ENCODE measurements at places on chromosomes 7 and 10.

DNA sequence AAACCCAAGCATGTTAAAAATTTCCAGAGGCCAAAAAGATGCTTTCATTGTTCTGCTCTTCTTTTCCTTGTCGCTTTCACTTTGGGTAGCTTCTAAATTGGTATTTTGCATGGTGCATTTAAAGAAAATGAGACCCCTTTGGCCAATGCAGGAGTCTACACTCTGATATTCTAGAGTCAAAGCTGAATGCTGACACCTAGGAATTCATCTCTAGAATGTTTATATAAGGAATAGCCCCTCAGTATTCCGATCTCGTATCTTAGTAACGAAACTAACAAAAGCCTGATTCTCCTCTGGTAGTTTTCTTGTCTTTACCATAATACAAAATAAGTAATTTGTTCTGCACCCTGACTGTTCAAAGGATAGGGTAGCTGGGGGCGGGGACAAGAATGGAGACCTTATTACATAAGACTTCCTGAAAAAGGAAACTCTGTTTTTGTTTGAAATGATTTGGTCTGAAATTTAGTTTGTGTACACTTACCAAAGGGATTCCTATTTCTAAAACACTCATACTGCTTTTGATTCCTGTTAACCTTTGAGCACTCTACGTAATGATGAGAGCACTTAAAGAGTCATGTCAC, 17.1 kb downstream of the IKZF1 start:
- no peak for DNase-seq

DNA sequence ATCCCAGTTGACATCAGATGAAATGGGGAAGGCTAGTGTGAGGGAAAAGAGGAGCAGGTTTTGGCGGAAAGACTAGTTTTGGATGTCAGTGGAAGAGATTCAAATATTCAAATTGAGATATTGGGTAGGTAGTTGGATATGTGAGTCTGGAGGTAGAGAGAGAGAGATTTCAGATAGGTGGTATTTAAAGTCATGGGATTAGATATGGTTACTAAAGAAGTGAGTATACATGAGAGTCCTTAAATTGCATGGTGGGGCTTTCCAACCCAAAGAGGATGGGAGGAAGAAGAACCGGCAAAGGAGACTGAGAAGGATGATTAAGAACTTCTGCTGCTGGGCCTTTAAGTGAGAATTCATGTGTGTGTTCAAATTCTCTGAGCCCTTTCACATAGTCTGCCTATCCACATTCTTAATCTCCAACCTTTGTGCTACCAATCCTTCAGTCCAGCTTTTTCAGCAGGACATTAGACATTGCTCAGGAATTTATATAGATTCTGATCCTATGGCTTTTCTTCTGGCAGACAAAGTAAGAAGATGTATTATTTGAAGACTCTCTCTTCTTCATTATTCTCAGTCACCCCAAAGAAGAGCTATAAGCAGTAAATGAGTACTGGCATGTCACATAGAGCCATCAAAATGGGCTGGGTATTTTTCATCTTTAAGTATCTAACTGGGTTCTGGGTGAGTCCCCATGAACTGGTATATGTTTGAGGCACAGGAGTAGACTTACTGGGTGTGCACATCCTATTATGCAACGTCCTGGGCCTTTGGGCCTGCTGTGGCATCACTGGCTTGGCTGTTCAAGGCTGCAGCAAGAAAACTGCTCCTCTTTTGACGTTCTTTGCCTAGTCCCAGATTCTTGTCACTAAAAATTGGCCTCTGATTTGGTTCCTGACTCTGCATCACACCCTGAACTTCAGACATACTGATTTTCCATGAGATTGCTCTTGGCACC, 33.6 kb downstream of the ST7 start:
- DNase-seq: no peak

- no peak for DNase-seq
Measured at GRCh38 chr7:83161186-83161585, 1.5 kb downstream of the PCLO start.

GRCh38 chr10:58963723-58964124, 212.7 kb upstream of the PHYHIPL start:
- DNase-seq: no peak

GRCh38 chr7:111092406-111093236, 1.7 kb downstream of the LRRN3 start:
- no peak for DNase-seq

GRCh38 chr7:114997487-114998404, 75.9 kb downstream of the MDFIC start:
- no peak for DNase-seq

- DNase-seq: no peak
Measured at GRCh38 chr7:28419716-28420115, 7.4 kb downstream of the CREB5 start.

- no peak for DNase-seq
Measured at GRCh38 chr10:119531067-119531466, 11.5 kb downstream of the RGS10 start.

GRCh38 chr10:69839696-69840345, 38.1 kb downstream of the COL13A1 start:
- DNase-seq: no peak

DNA sequence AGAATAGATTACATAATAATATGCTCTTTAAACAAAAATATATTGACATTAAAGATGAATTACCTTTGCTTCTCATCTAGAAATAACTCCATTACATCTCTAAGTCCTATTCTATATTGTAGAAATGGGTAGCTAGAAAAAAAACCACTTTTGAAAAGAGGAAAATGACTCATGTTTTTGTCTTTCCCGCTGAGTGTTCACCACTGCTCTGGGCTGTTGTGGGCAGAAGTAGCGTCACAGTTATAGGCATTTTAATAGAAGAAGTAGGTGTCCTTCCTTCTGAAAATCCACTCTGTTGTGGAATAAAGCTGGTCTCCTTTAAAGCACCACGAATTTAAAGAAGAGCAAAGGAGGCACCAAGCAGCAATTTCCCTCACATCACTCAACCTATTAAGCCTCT, 117.6 kb upstream of the NFE2L3 start:
- no peak for DNase-seq

DNA sequence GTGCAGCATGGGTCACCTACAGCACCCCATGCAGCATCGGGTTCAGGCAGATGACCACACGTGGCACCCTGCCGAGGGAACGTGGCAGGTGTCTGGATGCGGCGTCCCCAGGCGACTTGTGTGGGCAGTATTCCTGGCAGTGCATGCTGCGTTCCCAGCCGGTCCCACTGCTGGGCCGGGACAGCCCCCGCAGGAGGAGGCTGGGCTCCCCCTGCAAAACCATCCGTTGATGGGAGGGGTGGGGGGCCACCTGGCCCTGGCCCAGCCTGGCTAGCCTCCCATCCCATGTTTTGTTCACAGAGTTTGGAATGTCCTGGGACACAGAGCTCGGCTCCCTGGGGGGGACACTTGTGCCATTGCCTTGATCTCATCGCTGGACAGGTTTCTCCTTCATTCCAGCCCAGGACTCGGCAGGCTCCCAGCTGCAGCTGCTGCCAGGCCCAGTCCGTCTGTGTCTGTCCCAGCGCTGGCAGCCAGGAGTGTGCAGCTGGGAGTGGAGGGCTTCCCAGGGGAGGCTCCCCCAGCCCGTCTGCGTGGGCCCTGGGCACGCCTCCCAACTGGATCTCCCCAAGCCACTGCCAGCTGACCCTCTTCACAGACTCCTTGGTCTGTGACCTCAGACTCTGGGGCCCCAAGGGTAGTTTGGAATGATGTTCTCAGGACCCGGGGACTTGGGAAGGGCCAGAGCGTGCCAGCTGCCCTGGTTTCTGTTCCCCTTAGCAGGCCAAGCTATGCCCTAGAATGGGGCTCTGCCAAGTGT, 32.6 kb downstream of the TMEM270 start:
- DNase-seq: no peak

- DNase-seq: no peak
Measured at GRCh38 chr7:12111422-12112405, 99.4 kb upstream of the TMEM106B start.

GRCh38 chr10:75880031-75880775, 448.8 kb downstream of the LRMDA start:
- peak; percentile 24 for DNase-seq

- no peak for DNase-seq
Measured at GRCh38 chr7:14622559-14622958, 280.0 kb downstream of the DGKB start.

DNA sequence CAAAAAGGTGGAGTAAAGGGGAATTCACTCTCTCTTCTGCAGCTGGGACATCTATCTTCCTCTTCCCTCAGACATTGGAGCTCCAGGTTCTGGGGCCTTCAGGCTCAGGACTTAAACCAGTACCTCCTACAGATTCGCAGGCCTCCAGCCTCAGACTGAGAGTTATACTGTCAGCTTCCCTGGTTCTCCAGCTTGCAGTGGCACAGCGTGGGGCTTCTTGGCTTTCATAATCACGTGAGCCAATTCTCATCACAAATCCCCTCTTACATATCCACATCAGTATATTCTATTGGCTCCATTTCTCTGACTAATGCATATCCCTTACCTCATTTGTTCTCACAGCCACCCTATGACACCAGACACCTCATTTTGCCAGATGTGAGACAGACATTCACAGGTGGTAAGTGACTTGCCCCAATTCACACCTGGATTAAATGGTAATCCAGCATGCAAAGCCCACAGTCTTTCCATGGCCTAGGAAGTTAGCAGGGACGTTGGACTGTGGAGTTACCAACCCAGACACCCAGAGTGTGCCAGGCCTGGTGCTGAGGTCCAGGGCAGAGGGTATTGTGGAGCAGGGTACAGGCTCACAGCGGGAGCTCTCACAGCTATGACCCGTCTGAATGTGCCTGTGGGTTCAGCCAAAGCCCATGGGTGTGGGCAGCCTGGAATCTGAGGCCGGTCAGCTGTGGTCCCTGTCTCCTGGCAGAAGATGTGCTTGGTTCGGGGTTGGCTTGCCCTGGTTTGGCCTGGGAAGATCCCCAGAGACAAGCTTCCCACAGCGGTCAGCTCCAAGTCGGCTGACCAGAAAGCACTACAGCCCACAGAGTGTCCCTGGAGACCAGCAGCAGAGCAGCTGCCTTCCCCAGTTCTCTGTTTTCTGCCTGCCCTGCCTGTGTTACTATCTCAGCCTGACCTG, 18.4 kb upstream of the ZCCHC24 start:
- no peak for DNase-seq

DNA sequence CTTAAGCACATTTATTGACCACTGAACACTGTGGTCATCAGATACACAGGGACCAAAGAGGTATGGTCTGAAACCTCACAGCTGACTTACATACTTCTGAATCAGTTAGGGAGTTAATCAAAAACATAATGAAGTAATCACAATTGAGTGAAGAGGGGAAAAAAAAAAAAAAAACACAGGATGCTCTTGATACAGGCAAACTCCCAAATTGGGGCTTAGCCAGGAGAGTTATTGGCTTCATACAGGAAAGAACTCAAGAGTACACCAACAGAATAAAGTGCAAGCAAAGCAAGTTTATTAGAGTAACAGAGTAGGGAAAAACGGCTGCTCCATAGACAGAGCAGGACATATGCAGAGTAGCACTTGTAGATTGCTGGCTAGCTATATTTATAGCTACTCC, 917.0 kb downstream of the CNTNAP2 start:
- no peak for DNase-seq

DNA sequence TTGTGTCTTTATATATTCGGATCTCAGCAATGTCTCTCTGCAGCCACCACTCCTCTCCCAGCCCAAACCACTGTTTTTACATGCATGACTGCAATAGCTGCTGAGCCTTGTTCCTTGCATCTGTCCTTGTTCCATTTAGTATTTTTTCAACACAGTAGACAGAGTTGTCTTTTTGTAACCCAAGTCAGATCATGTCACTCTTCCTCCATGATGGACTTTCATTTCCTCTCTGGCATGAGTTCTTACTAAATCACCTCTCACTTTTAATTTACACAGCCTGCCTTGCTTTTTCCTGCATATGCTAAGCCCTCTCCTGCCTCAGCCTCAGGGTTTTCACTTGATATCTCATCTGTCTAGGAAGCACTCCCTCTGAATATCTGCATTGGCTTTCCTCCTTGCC, 353.2 kb downstream of the HGF start:
- DNase-seq: no peak

- no peak for DNase-seq
Measured at GRCh38 chr7:40057292-40057691, 77.1 kb downstream of the MPLKIP start.

- no peak for DNase-seq
Measured at GRCh38 chr7:11831156-11831735, 752 bp downstream of the THSD7A start.

DNA sequence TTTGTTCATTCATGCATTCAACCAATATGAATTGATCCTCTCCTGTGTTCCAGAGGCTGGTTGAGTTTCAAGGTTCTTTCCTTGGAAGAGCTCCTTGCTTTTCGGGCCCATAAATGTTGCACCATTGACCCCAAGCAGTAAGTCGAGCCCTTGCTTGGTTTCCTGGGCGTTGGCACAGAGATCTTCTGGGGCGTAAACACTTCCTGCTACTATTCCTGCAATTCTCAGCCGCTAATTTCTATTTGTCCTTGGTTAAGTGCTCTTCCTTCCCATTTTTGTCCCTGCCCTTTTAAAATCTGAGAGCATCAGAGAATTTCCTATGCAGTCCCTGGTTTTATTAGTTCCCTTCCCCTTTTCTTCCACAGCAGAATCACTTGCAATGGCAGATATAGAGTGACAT, 44.1 kb upstream of the ADRB1 start:
- DNase-seq: no peak

- no peak for DNase-seq
Measured at GRCh38 chr7:21617513-21617912, 74.7 kb downstream of the DNAH11 start.

GRCh38 chr10:114751856-114752255, 69.7 kb upstream of the FHIP2A start:
- DNase-seq: no peak

DNA sequence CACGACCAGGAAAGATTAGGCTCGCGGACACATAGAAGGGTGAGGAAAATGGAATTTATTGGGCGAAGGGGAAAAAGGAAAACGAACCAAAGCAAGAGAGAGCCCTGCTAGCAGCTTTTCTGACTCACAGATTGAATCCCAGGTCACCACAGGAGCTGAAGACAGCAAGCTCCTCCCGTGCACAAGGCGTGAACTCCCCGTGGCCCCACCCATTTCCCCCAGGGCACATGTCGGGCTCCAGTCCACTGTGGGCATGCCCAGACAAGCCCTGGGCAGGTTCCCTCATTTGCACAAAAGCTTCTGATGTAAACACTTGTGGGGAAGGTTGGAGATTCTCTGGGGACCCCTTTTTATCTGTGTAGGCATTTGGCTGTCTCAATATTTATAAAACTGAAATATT, 582.4 kb downstream of the SUGCT start:
- DNase-seq: no peak

GRCh38 chr7:6436385-6436685, 11.4 kb downstream of the DAGLB start:
- no peak for DNase-seq

DNA sequence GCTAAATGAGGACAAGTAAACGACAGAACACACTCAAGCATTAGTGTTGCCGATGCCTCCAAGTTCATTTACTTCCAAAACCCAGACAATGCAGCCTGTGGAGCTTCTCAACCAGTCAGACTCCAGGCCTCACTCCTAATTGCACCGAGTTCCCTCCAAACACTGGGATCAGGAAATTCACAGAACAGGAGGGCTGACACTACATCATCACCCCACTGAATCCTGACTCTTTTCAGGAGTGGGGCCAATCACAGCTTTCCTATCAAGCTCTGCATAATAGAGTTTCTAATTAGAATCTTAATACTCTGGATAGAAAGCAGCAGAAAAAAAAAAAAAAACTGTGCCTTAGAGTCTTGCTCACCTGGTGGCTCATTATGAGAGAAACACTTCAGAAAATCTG, 103.7 kb downstream of the GLI3 start:
- no peak for DNase-seq
